ENCODE measurements at places on chromosomes 7 and 10.

DNA sequence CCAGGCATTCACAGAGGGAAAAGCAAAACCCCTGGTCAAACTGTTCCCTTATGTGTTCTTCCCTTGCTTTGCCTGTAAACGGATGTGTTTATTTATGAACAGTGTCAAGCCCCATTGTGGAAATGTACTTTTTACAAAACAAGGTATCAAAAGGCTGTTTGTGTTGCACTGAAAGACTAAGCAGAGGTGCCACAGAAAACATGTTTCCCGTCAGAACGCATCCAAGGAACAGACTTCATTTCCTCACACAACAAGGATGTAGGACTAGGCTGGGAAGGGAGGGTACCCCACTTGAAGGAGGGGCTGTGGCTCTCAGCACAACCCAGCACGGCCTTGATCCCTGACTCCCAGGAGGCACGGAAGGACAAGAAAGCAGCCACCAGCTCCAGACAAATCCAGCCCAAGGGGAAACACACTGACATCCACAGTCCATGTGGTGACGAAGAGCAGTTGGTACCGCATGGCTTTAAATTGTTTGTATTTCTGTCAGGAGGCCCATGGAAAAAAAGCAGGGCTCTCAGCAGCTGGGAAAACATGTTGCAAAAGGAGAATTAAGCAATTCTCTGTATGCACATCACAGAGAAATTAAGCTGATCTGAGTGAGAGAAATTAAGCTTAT, 85.6 kb downstream of the RNF216 start:
- H3K4me3 ChIP-seq, result no peak overlapping the region
- H3K27me3 ChIP-seq, result no peaks in the 10 kb centered on the region
- DNase-seq, result peak; percentile 28
- peak overlapping the region; percentile 88 for H3K27ac ChIP-seq

DNA sequence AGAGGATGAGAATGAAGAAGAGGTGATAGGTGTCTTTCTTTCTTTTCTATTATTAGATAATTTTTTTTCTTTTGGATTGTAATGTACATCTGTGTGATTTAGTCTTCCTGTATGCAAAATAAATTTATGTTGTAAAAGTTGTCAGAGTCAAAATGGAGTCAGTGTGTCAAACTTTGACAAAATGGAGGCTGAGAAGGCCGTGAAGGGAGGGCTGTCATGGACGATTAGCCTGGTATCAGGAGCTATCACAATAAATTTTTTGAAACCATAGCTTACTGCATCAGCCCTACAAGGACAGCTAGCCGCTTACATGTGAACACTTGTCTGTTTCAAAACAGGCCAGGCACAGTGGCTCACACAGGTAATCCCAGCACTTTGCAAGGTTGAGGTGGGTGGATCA, 67.6 kb downstream of the EXOC6 start:
- H3K4me3 ChIP-seq, result no peak overlapping the region
- no peaks in the 10 kb centered on the region for H3K27me3 ChIP-seq
- DNase-seq, result no peak
- H3K4me1 ChIP-seq, result no peaks in the 10 kb centered on the region

DNA sequence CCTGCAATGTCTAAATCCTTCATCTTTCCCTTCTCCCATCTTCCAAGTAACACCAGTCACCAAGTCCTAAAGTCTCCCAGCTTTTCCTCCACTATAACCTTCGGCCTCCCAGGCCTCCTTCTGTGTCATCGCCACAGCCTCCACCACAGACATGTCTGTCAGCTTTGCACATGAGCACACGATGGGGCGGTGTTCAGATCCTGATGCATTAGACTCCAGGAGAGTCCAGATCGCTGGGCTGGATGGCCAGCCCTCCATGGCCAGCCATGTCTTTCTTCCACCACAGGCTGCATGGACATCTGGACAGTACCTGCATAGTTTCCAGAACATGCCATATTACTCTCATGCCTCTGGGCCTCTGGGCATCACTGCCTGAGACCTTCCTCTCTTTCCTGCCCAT, 974.2 kb upstream of the ZNF722 start:
- H3K27ac ChIP-seq, result no peak overlapping the region
- no peaks in the 10 kb centered on the region for H3K27me3 ChIP-seq
- H3K4me1 ChIP-seq, result no peaks in the 10 kb centered on the region

DNA sequence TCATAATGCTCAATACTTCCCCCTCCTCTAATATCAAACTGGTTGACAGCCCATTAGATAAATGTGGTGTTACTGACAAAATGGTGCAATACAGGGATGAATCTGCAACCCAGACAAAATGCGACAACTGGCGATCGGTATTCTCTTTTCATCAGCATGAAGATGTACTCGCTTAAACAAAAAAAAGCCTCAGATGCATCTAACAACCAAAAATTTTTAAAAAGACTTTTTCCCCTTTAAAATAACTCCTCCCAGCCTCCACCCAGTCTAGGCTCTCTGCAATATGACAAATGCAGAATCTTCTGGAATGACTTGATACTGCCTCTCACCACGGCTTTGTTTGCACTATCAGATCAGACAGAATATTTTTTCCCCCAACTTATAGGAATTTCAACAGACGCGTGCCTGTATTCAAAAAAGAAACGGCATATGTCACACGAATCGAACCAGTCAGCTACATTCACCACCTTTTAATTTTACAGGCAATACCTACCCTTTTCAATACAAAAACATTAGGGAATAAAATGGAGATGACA, 1.2 kb downstream of the YWHAG start:
- H3K36me3 ChIP-seq, result no peaks in the 10 kb centered on the region
- no peaks in the 10 kb centered on the region for H3K27me3 ChIP-seq
- H3K4me3 ChIP-seq, result peak overlapping the region; percentile 97
- H3K27ac ChIP-seq, result peak overlapping the region; percentile 100
- H3K4me1 ChIP-seq, result peaks cover 31% of the 10 kb centered on the region

- H3K4me1 ChIP-seq, result no peaks in the 10 kb centered on the region
- no peak for DNase-seq
- no peaks in the 10 kb centered on the region for H3K36me3 ChIP-seq
- no peak overlapping the region for H3K4me3 ChIP-seq
- H3K27ac ChIP-seq, result no peak overlapping the region
These were observed 53.7 kb upstream of the MACC1 start for GRCh38 chr7:20270867-20271266.

GRCh38 chr10:48600645-48601505, 4.0 kb downstream of the ARHGAP22 start:
- H3K27ac ChIP-seq, result no peak overlapping the region
- no peaks in the 10 kb centered on the region for H3K36me3 ChIP-seq
- no peak for DNase-seq
- H3K4me3 ChIP-seq, result no peak overlapping the region
- peaks cover 10% of the 10 kb centered on the region for H3K4me1 ChIP-seq

GRCh38 chr10:70585578-70586169, 16.9 kb downstream of the PRF1 start:
- H3K36me3 ChIP-seq, result no peaks in the 10 kb centered on the region
- no peak overlapping the region for H3K27ac ChIP-seq
- H3K27me3 ChIP-seq, result no peaks in the 10 kb centered on the region
- no peak for DNase-seq
- no peak overlapping the region for H3K4me3 ChIP-seq
- no peaks in the 10 kb centered on the region for H3K4me1 ChIP-seq

DNA sequence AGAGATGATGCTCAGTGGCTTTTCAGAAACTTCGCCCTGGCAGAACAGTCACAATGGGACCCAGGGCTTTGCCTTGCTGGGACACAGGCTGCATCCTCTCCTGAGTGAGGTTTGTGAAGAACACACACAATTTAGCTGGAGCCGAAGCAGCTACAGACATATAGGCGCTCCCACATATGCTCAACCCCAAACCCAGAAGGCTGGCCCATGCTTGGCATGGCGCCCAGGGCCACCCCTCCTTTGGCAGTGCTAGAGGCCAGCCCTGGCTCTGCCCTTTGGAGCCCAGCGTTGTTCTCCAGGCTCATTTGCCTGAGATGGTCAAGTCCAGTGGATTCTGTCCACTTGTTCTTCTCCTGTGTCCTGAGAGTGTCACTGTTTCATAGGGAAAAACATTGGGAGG, 94.4 kb downstream of the WDFY4 start:
- H3K36me3 ChIP-seq, result no peaks in the 10 kb centered on the region
- H3K4me1 ChIP-seq, result no peaks in the 10 kb centered on the region
- H3K27me3 ChIP-seq, result no peaks in the 10 kb centered on the region
- no peak overlapping the region for H3K4me3 ChIP-seq

DNA sequence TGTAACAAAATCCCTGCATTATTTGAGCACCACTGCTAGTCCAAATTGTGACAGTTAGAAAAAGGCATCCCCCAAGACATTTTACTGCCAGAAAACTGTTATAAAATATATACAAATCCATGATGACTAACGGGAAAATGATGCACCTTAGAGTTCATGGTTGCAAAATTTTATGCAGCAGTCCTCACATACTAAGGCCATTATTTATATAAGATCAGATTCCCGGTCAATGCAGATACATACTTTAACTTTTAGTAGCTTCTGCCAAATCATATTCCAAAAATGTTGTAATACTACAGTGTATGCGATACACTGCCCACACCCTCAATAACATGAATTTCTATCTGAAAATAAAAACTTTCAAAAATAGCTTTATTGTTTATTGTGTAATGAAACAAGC, 239.9 kb upstream of the ZNF32 start:
- no peaks in the 10 kb centered on the region for H3K4me1 ChIP-seq
- no peaks in the 10 kb centered on the region for H3K36me3 ChIP-seq
- DNase-seq, result no peak
